Activated CD4-positive, alpha-beta T cell treated with anti-CD3 and anti-CD28 coated beads, Interleukin-2, amount 10 ng/mL, durations not matched to agents 7 days and 5 days (primary cell): ENCODE measurements at places on chromosomes 6 and 20. TPM values are rescaled to one million over a fixed set of nuclear protein-coding genes. Genes with fewer than 3 reads are reported as not detected.

DNA sequence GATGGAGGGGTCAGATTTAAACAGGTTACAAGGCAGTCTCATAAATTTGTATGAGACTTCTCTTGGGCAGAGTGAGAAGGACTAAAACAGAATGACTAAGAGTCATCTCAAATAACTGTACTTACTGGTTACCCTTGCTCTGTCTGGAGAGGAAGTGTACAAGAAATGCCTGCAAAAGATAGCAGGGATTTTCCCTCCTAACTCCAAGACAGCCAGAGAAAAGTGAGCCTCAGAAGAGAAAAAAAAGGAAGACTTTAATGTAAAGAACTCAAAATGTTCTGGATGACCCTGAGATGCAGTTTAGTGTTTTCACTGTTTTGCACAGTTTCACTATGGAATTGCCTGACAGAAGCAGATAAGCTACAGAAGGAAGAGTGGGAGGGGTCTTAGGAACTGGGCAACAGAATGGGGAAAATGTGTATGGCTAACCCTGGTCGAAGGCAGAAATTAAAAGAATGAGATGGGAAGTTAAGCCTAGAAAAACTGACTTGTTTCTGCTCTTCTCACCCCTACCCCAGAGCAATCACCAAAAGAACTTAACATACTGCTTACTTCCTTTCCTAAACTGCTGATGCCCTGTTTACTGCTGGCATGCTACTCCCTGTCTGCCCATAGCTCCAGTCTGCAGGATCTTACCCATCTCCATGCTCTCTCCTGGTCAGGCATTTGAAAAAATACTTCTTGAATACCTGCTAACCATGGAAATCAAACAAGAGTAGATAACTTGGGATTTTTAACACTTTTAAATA lies 98.1 kb upstream of the MARCKS start:
- H3K36me3 ChIP-seq, result no peaks in the 10 kb centered on the region
- no peaks in the 10 kb centered on the region for H3K4me1 ChIP-seq
- no peak overlapping the region for H3K27ac ChIP-seq
- no peak for DNase-seq
- peaks cover 2% of the 10 kb centered on the region for H3K27me3 ChIP-seq
- H3K4me3 ChIP-seq, result no peak overlapping the region

The CALHM6 gene
- total RNA-seq, result 10.3 TPM

- peaks cover 29% of the 10 kb centered on the region for H3K4me1 ChIP-seq
- H3K4me3 ChIP-seq, result no peak overlapping the region
- peaks cover 6% of the 10 kb centered on the region for H3K36me3 ChIP-seq
- H3K27ac ChIP-seq, result no peak overlapping the region
- no peak for DNase-seq
- peaks cover 48% of the 10 kb centered on the region for H3K27me3 ChIP-seq
Measured at GRCh38 chr6:34906826-34907225, 17.8 kb downstream of the ANKS1A start.

GRCh38 chr20:58839474-58839874 lies 11.2 kb downstream of the GNAS-AS1 start:
- H3K27me3 ChIP-seq, result peaks cover 71% of the 10 kb centered on the region
- H3K4me1 ChIP-seq, result peaks cover 20% of the 10 kb centered on the region
- peak; percentile 38 for DNase-seq
- H3K36me3 ChIP-seq, result peaks cover 1% of the 10 kb centered on the region
- no peak overlapping the region for H3K27ac ChIP-seq
- no peak overlapping the region for H3K4me3 ChIP-seq

- H3K4me1 ChIP-seq, result no peaks in the 10 kb centered on the region
- no peak for DNase-seq
- no peak overlapping the region for H3K27ac ChIP-seq
- no peak overlapping the region for H3K4me3 ChIP-seq
Measured at GRCh38 chr6:7632501-7633290, 42.7 kb downstream of the SNRNP48 start.

The HLA-DOA gene
- 1.5 TPM for total RNA-seq

The FUT9 gene
- not detected for total RNA-seq

The ARHGAP40 gene
- not detected for total RNA-seq

GRCh38 chr20:1882026-1882425 lies 13.2 kb upstream of the SIRPA start:
- peaks cover 13% of the 10 kb centered on the region for H3K4me1 ChIP-seq
- peaks cover 6% of the 10 kb centered on the region for H3K27me3 ChIP-seq
- H3K4me3 ChIP-seq, result no peak overlapping the region
- no peak for DNase-seq

DNA sequence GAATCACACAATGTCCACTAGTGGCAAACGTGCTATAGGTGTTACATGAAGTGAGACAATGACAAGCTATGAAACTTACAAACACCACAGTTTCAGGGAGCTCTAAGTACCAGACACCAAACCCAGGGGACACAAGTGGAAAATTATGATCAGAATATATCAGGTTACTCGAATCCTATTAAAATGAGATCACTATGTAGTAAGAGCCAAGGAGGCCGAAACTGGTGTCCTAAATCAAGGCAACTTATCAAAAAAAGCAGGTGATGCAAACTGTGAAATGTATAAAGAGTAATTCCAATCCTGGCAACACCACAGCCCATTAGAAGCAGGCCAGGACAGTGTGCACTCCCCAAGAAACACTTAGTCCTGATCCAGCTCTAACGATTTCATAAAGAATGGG lies 100.3 kb downstream of the ARHGAP18 start:
- peaks cover 5% of the 10 kb centered on the region for H3K4me1 ChIP-seq
- DNase-seq, result no peak
- no peak overlapping the region for H3K27ac ChIP-seq
- no peak overlapping the region for H3K4me3 ChIP-seq
- no peaks in the 10 kb centered on the region for H3K27me3 ChIP-seq

The BANF2 gene
- total RNA-seq, result not detected
